ENCODE measurements at places on chromosomes 2 and 18.

DNA sequence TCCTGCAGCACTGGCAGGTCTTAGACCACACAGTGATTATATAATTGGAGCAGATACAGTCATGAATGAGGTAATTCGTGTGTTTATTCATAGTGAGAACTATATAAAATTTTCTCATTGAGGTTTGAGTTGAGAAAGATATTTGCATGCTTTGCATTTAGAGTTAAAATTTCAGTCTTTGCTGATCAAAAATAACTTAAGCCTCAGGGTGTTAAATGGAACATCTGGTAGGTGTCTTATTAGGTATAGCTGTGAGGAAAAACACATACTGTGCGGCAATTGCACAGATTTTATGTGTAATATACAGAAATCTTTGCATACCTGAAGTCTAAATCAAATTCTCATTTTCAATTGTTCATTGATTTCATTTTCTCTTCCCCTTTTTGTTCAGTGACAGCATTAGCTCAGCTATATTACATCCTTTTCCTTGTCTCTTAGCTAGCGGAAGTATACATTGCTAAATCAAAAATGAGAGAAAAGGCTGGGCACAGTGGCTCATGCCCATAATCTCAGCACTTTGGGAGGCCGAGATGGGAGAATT is 21.2 kb downstream of the GORASP2 start:
- no peak for DNase-seq

DNA sequence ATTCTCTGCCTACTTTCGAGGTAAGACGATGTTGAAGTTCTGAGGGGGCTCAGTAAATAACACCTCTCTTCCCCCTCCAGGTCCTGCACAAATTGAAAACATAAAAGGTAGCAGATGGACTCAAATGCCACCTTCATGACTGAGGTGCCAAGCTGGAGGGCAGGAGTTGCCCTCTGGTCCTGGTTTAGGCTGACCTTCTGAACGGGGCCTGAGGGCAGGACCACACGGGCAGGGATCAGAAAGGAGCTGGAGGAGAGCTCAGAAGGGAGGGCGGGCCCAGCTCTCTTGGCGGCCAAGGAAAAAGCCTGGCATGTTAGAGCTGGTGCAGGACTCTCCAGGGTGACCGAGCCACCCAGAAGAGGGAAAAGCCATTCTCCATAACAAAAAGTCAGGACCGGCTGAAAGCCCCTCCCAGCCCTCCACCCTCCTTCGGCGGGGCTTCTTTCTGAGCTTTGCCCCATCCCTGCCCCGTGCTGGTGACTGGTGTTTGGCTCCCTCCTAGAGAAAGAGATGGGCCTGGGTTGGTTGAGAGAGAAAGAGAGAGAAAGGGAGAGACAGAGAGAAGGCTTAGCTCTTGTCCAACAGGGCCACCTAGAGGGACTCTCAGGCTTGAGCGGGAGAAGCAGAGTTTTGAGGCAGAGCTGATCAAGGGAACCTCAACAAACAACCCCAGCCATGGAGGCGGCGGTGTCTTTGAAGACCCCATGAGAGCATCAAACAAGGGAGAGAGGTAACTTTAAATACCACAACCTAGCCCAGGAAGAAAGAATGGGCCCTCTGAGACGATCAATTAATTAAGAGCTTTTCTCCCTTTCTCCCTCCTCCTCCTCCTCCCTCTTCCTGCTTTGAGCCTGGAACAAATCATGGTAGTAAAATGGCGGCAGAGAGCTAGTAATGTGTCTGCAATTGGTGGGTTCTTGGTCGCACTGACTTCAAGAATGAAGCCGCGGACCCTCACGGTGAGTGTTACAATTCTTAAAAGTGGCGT is 50.8 kb downstream of the WIPF1 start:
- peak; percentile 56 for DNase-seq

GRCh38 chr2:51581636-51582267 is 549.8 kb upstream of the NRXN1 start:
- no peak for DNase-seq

DNA sequence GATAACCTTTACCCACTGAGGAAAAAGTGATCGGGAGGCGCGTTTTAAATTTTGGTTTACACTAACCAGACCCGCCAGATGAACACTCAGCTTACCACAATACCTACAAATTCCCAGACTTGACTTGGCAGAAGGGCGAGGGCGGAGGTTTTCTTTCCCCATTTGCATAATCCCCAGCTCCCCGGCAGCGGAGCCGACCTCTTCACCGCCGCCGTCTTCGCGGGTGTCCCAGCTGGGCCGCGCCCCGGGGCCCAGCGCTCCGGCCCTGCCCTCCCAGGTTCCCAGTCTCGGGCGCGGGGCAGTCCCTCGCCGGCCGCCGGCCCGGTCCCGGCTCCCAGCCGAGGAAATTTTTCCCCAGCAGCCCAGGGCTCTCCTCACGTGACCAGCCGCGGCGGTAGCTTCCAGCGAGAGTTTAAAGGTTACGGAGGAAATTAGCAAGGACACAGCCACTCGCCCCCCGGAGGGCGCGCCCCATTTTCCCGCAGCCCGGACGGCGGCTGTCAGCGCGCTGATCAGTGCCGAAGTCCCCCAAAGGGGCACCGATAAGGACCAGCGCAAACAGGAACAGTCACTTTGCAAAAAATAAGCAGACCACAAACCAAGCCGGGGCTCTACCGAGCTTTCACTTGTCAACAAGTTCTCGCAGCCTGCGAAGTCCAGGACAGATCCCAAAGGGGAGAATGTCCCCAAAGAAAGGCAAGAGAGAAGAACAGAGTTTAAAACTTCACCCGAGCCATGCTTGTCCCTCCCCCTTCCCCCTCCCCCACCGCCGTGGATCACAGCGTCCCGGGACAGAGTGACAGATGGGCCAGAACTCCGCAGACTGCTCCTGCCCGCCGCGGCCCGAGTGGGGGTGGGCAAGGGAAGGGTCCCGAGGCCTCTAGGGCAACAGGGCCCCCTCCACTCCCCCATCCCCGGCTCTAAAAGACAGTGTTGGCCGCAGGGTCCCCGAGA is 1.3 kb upstream of the PRKCE start:
- peak; percentile 44 for DNase-seq

DNA sequence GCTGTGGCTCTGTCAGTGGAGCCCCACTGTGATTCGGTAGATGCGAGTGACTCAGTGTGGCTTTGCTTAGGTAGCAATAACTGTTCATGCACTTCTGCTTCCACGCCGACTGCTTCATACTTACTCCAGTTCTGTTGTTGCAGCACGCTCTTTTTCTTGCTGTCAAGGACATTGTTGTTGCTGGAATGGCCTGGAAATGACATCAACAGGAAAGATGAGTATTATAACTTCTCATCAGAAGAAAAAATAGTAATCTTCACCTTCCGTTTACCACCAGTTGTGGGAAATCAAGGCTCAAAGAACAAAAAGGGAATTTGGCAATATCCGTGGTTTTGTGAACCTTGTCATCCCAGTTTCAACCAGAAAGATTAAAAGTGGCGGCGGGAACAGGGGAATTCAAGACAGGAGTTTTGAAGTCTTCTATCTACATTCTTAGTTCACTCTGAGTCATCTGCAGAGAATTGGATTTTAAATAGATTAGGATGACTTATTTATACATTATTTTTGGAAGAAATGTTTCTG is 8.3 kb downstream of the TM4SF20 start:
- DNase-seq = peak; percentile 98

Measured in iris pigment epithelial cell (primary cell).